ENCODE measurements at places on chromosomes 11 and 22. TPM values are rescaled to one million over a fixed set of nuclear protein-coding genes. Genes with fewer than 3 reads are reported as not detected.

- DNase-seq: no peak
Observed at GRCh38 chr11:92656783-92657182, 312.7 kb upstream of the MTNR1B start.

DNA sequence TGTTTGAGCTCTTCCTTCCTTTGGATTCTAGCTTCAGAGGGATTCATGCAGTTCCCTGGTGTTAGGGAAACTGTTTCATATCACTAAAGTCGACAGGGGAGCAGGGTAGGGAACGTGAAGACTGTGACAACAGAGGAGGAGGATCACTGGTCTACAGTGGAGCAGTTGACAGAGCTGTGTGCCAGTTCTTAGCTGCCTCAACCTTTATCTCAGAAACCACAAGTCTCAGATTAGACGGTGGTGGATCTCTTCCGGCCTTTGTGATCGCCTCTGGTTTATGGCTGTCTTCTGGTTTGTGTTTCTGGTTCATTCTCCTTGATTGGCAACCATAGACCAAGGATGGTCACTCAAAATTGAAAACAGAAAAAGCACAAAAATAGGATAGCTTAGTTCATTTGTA lies 538.9 kb upstream of the API5 start:
- no peak for DNase-seq

DNA sequence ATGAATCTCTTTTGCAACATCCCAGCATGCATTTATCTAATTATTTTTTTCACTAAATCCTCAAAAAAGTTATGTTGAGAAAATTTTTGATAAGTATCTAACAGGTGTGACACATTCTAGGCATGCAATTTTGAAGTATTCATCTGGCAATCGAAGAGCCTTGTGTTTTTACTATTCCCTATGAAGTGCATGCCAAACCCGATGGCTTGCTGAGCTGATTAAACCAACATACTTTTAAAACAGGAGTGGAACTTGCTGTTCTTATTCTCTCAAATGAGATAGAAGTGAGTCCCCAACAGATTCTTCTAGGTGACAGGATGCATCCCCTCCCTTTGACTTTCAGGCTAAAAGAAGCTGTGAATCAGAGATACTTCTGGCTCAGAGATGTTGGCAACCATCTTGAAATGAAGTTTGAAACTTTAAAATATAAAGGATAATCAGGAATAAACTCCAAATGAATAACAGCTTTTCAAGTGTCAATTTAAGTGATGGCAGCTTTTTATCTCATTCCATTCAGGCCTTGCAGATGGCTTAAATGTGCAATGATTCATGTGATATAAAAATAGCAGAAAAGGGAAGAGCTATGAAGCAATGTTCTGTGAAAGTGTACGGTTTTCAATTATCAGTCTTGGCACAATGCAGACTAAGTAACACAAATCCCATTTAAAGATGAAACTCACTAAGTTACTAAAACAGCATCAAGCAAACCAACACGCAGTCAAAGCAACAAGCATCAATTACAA lies 67.7 kb downstream of the APOL5 start:
- DNase-seq: no peak

DNA sequence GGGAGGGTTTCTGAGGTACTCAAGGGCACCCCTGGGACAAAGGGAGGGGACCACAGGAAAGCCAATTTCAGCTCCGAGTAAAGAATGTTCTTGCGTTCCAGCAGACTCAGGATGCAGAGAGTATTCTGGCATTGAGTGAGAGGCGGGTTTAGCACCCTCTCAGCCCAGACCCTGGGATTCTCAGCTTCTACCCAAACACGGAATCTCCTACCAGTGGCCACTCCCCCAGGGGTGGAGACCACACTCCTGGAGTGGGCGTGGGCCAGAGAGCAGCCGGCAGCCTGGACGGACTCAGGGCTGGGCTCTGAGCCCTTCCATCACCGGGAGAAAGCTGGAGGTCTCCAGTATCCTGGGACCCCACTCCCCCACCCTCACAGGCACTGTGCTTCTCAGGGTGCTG lies 26.1 kb upstream of the TTLL12 start:
- no peak for DNase-seq

The VPS11 gene
- total RNA-seq: 36.3 TPM

The GATD1 gene
- total RNA-seq: 74.1 TPM

The SLN gene
- 0.67 TPM for total RNA-seq

The MPEG1 gene
- not detected for total RNA-seq

The GLYAT gene
- total RNA-seq: not detected
